Sigmoid colon (tissue), 7 donors: ENCODE measurements at places on chromosomes 16 and 17. TPM values are rescaled to one million over a fixed set of nuclear protein-coding genes. Genes with fewer than 3 reads are reported as not detected.

- no peak for DNase-seq
- H3K4me1 ChIP-seq = no peaks in the 10 kb centered on the region
- no peak overlapping the region for H3K27ac ChIP-seq
- no peaks in the 10 kb centered on the region for H3K36me3 ChIP-seq
- H3K4me3 ChIP-seq = no peak overlapping the region
Measured at GRCh38 chr16:48911700-48912099, 301.7 kb upstream of the N4BP1 start.

DNA sequence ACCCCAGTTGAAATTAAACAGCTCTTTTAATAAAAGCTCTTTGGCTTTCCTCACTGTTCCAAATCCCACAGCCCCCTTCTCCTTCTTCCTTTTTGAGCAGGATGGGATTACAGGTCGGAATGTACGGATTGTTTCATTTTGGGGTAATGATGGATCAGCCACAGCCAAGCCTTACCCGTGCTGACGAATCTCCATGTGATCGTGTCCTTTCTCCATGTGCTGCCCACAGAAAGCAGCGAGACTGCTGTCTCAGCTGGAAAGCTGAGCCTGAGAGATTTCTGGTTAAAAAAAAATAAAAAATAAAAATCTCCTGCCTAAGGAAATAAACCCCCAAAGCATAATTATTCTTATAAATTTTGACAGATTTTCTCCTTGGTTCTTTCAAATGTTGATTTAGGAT is 276.6 kb downstream of the CPPED1 start:
- H3K36me3 ChIP-seq = no peaks in the 10 kb centered on the region
- H3K27ac ChIP-seq = no peak overlapping the region

- no peak for DNase-seq
- H3K36me3 ChIP-seq = peaks cover 75% of the 10 kb centered on the region
- H3K27me3 ChIP-seq = no peaks in the 10 kb centered on the region
Measured at GRCh38 chr16:84884596-84885341, 65.0 kb downstream of the CRISPLD2 start.

DNA sequence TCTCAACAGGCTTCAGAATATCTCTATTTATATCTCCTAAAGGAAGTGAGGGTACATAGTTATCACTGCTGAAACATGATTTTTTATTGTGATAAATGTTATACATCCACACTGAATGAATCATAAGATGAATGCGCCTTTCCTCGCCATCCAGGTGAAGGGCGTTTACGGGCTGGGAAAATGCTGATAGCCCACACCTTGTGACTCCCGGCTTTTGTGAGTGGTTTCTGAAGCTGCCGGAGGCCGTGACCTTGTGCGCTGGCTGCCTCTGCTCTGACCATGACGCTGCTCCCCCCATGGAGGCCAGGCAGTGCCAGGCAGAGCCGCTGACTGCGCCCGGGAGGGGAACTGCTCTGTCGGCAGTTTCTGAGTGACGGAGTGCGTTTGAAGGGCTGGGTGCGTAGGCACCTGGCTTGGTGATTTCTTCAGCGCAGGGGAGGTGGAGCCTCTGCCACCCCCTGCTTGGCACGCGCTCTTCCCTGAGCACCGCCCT is 97.2 kb downstream of the RAP1GAP2 start:
- no peak for DNase-seq
- no peak overlapping the region for H3K27ac ChIP-seq
- no peaks in the 10 kb centered on the region for H3K36me3 ChIP-seq
- H3K4me3 ChIP-seq = no peak overlapping the region
- H3K4me1 ChIP-seq = no peaks in the 10 kb centered on the region

CACNG5 gene
- total RNA-seq = 1.1 TPM

DNA sequence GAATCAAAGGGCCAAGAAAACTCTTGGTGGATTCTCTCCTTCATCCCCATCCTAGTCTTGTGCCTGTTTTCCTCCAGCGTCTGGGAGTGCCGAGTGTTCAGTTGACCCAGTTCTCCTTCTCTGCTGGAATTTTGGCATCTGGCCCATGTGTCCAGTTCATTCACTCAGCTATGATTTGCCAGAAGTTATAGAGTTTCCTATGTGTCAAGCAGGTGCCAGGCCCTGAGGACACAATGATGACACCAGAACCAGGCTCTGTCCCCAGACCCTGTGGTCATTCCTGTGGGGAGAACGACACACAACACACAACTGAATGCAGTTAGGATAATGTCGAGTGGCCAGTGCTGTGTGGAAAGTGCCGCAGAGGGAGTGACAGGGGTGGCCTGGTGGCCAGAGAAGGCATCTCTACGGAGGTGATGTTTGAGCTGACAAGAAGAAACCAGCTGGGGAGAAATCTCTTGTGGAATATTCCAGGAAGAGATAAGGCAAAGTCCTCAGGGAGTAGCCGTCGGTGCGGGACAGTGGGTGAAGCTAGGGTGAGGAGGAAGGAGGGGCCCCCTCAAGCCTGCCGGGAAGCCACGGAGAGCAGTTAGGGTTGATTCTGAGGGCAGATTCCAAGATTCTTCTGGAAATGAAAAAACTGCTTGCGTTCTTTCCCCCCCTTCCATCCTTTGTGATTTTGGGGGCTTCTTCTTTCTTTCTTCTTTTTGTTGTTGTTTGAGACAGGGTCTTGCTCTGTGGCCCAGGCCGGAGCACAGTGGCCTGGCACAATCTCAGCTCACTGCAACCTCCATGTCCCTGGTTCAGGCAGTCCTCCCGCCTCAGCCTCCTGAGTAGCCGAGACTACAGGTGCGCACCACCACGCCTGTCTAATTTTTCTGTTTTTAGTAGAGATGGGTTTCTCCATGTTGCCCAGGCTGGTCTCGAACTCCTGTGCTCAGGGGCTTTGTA is 35.8 kb upstream of the IL34 start:
- H3K4me3 ChIP-seq = no peak overlapping the region
- H3K27ac ChIP-seq = no peak overlapping the region
- H3K4me1 ChIP-seq = no peaks in the 10 kb centered on the region
- no peak for DNase-seq
- H3K36me3 ChIP-seq = no peaks in the 10 kb centered on the region

CHP2 gene
- total RNA-seq = not detected

DNA sequence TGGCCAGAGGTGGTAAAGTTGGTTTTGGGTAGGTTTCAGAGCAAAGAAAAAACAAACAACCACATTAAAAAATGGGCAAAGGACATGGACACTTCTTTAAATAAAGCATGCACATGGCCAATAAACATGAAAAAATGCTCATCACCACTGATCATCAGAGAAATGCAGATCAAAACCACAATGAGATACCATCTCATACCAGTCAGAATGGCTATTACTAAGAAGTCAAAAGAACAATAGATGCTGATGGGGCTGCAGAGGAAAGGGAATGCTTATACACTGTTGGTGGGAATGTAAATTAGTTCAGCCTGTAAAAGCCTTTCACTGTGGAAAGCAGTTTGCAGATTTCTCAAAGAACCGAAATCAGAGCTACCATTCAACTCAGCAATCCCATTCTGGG is 598.4 kb upstream of the SOX9 start:
- H3K27me3 ChIP-seq = no peaks in the 10 kb centered on the region
- DNase-seq = no peak
- no peaks in the 10 kb centered on the region for H3K36me3 ChIP-seq

DNA sequence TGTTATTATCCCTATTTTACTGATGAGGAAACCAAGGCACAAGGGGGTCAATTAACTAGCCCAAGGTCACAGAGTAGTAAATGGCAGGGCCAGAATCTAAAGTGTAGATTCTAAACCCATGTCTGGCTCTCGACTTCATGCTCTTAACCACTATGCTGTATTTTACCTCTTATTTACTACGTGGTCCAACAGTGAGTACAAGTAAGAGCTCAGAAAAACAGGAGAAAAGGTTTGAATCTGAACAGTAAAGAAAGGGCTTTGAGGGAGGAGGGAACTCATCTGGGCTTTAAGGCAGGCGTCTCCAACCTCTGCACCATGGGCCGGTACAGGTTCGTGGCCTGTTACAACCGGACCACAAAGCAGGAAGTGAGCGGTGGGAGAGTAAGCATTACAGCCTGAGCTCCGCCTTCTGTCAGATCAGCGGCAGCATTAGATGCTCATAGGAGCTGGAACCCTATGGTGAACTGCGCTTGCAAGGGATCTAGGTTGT is 62.9 kb downstream of the SMURF2 start:
- H3K4me3 ChIP-seq = no peak overlapping the region
- H3K27me3 ChIP-seq = no peaks in the 10 kb centered on the region
- H3K4me1 ChIP-seq = no peaks in the 10 kb centered on the region
- H3K27ac ChIP-seq = no peak overlapping the region
- no peak for DNase-seq

P2RX5 gene
- 0.36 TPM for total RNA-seq

- H3K36me3 ChIP-seq = peaks cover 8% of the 10 kb centered on the region
- no peak overlapping the region for H3K4me3 ChIP-seq
- no peaks in the 10 kb centered on the region for H3K4me1 ChIP-seq
- H3K27ac ChIP-seq = no peak overlapping the region
- no peaks in the 10 kb centered on the region for H3K27me3 ChIP-seq
Measured at GRCh38 chr17:79082311-79083190, 7.9 kb downstream of the ENGASE start.

CCL4 gene
- total RNA-seq = not detected

DNA sequence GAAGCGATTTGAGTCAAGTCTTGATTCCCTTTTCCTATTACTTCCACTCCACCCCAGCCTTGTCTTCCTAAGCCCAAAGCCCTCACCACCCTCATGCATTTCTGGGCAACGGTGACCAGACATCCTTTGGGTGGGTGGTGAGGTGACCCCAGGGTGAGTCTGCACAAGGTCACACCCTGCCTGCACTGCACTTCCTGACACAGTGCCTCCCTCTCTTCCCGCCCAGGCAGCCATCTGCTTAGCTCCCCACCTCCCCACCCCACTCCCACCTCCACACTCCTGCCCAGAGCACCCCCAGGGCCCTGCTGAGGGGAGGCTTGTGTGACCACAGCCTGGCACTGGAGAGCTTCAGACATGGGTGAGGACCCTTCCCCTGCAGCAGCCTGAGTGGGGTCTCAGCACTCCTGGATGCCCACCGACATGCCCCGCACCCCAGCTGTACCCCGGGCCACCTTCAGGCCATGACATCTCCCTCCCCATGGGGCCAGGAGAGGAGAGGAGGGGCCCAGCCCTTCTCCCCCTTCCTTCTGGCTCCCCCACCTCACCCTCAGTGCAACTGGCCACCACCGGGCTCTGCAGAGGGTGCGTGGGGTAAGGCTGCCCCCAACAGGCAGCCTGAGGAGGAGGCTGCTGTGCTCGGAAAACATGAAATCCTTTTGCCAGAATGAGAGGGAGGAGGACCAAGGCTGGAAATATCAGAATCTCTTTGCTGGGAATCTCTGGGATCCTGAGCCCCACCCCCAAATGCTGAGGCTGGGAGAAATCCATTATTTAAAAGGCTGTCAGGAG is 68.6 kb downstream of the CCT6B start:
- H3K27me3 ChIP-seq = no peaks in the 10 kb centered on the region
- no peak for DNase-seq
- no peaks in the 10 kb centered on the region for H3K4me1 ChIP-seq
- H3K36me3 ChIP-seq = no peaks in the 10 kb centered on the region

GRCh38 chr16:57941016-57941664 is 29.8 kb downstream of the CNGB1 start:
- H3K27ac ChIP-seq = no peak overlapping the region
- H3K4me1 ChIP-seq = no peaks in the 10 kb centered on the region
- DNase-seq = no peak
- peaks cover 10% of the 10 kb centered on the region for H3K27me3 ChIP-seq
- H3K4me3 ChIP-seq = no peak overlapping the region
- H3K36me3 ChIP-seq = no peaks in the 10 kb centered on the region

C16orf74 gene
- total RNA-seq = 1.1 TPM

GRCh38 chr17:40568074-40568836 is 3.0 kb upstream of the CCR7 start:
- no peak overlapping the region for H3K4me3 ChIP-seq
- DNase-seq = no peak
- H3K4me1 ChIP-seq = no peaks in the 10 kb centered on the region
- H3K27me3 ChIP-seq = no peaks in the 10 kb centered on the region

- H3K4me3 ChIP-seq = no peak overlapping the region
- H3K4me1 ChIP-seq = no peaks in the 10 kb centered on the region
- DNase-seq = no peak
- no peaks in the 10 kb centered on the region for H3K36me3 ChIP-seq
- H3K27me3 ChIP-seq = no peaks in the 10 kb centered on the region
Measured at GRCh38 chr16:31693733-31694132, 166.0 kb downstream of the AHSP start.

DNA sequence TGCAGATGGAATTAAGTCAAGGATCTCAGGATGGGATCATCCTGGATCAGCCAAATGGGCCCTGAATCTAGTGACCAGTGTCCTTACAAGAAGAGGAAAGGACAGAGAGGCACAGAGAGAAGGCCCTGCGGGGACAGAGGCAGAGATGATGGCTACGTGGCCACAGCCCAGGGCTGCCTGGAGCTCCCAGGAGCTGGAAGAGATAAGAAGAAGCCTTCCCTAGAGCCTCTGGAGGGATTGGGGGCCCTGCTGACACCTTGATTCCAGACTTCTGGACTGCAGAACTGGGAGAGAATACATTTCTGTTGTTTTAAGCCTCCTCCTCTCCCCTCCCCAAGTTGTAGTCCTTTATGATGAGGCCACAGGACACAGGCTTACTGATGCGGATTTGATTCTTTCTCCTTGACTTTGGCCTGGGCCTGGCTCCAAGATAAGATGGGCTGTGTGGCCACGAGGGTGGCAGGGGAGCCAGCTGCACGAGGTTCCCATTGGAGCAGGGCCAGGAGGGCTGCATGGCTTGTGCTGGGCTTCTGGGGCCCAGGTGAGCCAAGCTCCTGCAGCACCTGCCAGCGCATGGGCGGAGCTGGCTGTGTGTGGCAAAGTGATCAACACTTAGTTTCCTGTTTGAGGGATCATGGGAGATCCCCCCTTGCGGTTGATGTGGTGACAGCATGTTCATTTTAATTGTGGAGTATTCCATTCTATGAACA is 146.1 kb downstream of the IRF8 start:
- H3K27ac ChIP-seq = no peak overlapping the region
- no peak overlapping the region for H3K4me3 ChIP-seq
- H3K36me3 ChIP-seq = no peaks in the 10 kb centered on the region
- DNase-seq = peak; percentile 52

NHERF2 gene
- 57.9 TPM for total RNA-seq

DNA sequence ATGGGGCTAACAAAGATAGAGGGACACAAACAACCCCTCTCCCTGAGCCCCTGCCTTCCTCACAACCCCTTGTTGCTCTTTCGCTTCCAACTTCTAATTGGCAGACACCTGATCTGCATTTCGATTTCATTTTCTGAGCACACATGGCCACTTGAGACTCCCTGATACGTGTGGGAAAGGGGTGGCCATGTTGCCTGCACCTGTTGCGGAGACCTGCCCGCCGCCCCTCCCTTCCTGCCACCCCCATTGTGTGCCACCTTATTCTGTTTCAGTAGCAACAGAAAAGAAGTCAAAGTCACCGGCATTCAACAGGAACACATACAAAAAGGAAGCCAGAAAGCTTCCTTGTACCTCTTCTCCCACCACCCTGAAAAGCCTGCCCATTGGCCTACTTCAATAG is 254.7 kb upstream of the SOX9 start:
- H3K36me3 ChIP-seq = no peaks in the 10 kb centered on the region
- no peak overlapping the region for H3K4me3 ChIP-seq
- no peaks in the 10 kb centered on the region for H3K4me1 ChIP-seq

GRCh38 chr17:68182011-68182306 is 65.9 kb upstream of the AMZ2 start:
- DNase-seq = no peak
- no peak overlapping the region for H3K27ac ChIP-seq
- no peaks in the 10 kb centered on the region for H3K27me3 ChIP-seq
- no peaks in the 10 kb centered on the region for H3K4me1 ChIP-seq
